Pancreas (tissue), 10 donors: ENCODE measurements at places on chromosomes 1 and 21. TPM values are rescaled to one million over a fixed set of nuclear protein-coding genes. Genes with fewer than 3 reads are reported as not detected.

- H3K27ac ChIP-seq = no peak overlapping the region
- H3K36me3 ChIP-seq = no peaks in the 10 kb centered on the region
Measured at GRCh38 chr1:81414488-81415015, 386.2 kb upstream of the ADGRL2 start.

- H3K27me3 ChIP-seq = no peaks in the 10 kb centered on the region
- no peak overlapping the region for H3K4me3 ChIP-seq
- no peaks in the 10 kb centered on the region for H3K36me3 ChIP-seq
- H3K4me1 ChIP-seq = no peaks in the 10 kb centered on the region
- no peak overlapping the region for H3K27ac ChIP-seq
Measured at GRCh38 chr1:1677718-1678580, 14.6 kb downstream of the SLC35E2B start.

DNA sequence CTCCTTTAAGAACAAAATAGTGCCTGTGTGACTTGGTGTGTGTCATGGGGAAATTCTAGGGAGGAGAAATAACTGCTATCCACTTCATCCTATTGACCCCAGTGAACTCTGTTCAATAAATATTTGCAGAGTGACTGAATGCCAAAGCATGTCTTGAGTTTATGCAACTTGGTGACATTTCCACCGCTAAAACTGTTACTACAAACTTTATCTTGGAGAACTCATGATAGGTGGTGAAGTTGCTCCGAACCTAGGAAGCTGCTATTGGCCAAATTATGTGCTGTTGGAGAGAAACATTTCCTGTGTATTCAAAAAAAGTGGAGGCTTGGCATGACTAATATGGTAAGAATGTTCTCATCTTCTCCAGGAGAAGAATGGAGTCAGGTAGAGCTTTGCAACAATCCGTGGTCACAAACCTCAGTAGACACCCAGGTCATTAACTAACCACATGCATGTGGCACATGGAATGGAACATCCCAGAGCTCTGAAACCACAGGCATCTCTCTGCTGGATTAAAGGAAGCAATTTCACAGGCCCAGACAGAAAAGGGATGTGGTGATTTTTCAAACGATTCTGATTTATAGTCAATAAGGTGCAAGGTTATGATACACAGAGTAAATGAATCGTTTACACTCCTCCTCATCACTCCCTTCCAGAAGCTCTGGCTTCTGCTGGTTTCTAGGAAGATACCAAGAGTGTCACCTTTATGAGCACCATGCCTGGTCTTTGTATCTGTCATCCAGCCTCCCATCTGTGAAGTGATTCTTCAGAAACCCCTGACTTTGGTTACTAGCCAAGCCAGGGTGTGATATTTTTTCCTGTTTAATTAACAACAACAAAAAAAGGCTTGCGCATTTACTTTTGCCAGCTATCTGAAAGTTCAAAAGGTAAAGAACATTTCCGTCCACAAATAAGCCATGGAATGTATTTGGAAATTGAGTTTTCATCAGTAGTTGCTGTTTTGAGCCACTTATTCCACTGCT lies 361.1 kb downstream of the TGFB2 start:
- no peaks in the 10 kb centered on the region for H3K27me3 ChIP-seq
- DNase-seq = no peak
- H3K27ac ChIP-seq = no peak overlapping the region
- H3K4me3 ChIP-seq = no peak overlapping the region
- H3K36me3 ChIP-seq = no peaks in the 10 kb centered on the region

The PTGFR gene
- 1.0 TPM for total RNA-seq

DNA sequence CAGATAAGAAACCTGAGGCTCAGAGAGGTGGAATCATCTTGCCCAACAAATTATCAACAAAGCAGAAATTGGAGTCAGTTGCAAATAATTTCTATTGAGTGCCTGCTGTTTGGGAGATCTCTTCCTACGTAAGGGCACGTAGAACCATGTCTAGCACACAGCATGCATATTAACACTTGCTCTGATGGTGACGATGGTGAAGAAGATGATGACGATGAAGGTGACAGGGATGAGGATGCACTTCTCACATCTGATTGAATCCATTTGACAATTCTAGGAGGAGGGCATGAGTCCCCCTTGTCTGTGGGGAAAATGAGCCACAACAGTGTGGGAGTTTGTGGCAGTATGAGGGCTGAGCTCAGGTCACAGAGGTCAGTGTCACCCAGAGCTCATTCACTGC lies 183.6 kb downstream of the HIVEP3 start:
- no peak overlapping the region for H3K27ac ChIP-seq
- no peak for DNase-seq
- H3K4me1 ChIP-seq = no peaks in the 10 kb centered on the region
- no peaks in the 10 kb centered on the region for H3K36me3 ChIP-seq

The MYOG gene
- not detected for total RNA-seq

DNA sequence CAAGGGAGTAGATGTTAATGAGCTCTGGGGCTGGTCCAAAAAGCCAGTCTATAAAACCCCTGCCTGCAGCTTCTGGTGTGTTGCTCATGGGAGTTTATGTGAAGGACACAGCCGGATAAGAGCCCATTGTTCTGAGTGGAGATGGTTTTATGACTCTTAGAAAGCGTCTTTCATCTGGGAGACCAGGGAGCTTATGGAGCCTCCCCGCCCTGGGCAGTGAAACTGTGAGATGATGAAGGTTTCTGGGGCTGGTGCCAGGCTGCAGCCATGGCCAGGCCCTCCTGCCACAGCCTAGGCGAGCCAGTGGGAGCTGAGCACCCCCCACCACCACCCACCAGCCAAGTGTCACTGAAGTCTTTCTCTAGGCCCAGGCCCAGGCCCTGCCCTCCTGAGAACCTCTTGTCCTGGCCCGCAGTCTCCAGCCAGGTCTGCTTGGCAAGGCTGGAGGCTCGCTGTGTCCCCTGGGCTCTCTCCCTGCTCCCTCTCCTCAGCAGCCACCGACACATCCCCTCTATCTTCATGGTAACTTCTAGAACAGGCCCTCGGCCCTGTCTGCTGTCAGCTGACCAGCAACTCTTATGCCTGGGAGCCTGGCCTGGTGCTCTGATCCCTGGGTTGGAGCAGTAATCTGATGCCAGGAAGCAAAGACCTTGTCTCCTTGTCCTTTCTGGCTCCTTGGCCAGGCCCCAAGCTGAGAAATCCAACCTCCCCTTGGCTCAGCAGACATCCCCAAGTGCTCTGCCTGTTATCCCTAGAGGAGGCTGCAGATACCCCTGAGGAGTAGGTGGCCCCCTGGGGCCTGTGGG lies 7.6 kb upstream of the ARHGEF10L start:
- H3K27me3 ChIP-seq = no peaks in the 10 kb centered on the region
- peak; percentile 67 for DNase-seq
- H3K36me3 ChIP-seq = no peaks in the 10 kb centered on the region
- peak overlapping the region; percentile 67 for H3K27ac ChIP-seq
- no peak overlapping the region for H3K4me3 ChIP-seq
- H3K4me1 ChIP-seq = peaks cover 2% of the 10 kb centered on the region

The COPA gene
- total RNA-seq = 83.1 TPM

DNA sequence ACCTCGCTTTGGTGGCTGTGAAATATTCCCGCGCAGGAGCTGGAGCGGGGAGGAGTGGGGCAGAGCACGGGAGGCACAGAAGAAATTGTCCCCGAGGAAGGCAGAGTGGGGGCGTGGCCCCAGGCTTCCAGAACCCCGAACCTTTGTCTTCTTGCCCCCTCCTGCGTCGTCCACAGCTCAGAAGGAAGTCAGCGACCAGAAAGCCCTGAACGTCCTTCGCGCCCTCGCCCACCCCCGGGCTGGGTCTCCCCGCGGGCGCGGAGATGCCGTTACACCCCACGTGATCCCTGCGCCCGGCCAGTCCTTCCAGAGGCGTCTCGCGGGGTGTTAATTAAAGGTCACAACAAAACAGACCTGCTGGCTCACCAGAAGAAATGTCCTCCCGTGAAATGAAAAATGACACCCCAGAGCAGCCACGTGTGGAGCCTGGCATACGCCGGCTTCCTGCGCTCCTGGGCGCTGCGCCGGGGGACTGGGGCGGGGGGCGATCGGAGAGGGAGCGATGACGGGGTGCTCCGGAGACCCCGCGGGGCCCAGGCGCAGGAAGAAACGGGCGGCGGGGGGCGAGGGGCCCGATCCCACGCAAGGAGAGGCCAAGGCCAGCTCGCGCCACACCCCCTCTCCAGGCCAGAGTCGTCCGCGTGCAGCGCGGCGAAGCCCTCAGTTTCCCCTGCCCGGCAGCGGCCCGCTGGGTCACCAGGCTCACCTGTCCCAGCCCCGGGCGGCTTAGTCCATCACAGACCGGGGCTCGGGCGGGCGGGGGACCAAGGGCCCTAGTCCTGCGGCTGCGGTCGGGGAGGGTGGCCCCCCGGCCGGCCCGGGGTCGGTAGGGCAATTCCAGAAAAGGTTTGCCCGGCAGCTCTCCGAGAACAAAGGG lies 995 bp upstream of the KIF26B start:
- H3K4me1 ChIP-seq = peaks cover 7% of the 10 kb centered on the region
- peaks cover 3% of the 10 kb centered on the region for H3K27me3 ChIP-seq
- no peaks in the 10 kb centered on the region for H3K36me3 ChIP-seq
- H3K4me3 ChIP-seq = peak overlapping the region; percentile 45
- DNase-seq = peak; percentile 80
- H3K27ac ChIP-seq = no peak overlapping the region

DNA sequence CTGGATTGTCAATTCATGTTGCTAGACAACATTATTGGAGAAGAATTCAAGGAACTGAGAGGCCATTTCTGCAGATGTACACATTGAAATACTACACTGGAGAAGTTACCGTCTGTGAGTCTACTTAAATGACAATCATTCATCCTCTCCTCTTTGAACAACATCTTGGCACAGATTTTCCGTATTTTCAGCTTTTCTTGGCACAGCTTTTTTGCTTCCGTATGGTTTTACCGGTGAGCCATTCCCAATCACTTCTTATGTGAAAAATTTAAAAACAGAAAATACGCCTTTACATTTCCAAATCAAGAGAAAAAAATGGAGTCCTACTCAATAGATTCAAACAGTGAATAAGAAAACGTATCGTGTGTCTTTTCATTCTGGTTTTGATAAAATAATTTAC lies 1493.7 kb downstream of the AMY1C start:
- H3K4me1 ChIP-seq = no peaks in the 10 kb centered on the region
- H3K27me3 ChIP-seq = no peaks in the 10 kb centered on the region
- H3K4me3 ChIP-seq = no peak overlapping the region
- no peak overlapping the region for H3K27ac ChIP-seq

The SLAMF9 gene
- not detected for total RNA-seq

DNA sequence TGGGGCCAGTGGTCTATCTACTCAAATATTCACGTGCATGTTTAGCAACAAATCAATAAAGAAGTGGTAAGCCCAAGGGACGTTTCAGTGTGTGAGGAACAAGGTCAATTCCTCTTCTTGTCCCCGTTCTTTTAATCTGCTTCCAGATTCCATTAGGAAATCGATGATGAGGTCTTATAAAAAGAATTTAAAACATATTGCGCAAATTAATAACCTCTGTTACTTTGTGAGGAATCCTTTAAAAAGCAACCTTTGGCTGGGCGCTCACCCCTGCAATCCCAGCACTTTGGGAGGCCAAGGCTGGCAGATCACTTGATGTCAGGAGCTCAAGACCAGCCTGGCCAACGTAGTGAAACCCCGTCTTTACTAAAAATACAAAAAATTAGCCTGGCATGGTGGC lies 113.0 kb upstream of the TMPRSS2 start:
- no peaks in the 10 kb centered on the region for H3K36me3 ChIP-seq
- H3K4me3 ChIP-seq = no peak overlapping the region
- H3K27ac ChIP-seq = no peak overlapping the region

The RAB13 gene
- 52.1 TPM for total RNA-seq

GRCh38 chr1:223243441-223244050 lies 100.5 kb upstream of the TLR5 start:
- H3K36me3 ChIP-seq = no peaks in the 10 kb centered on the region
- no peak overlapping the region for H3K4me3 ChIP-seq
- no peaks in the 10 kb centered on the region for H3K27me3 ChIP-seq
- no peak overlapping the region for H3K27ac ChIP-seq
- DNase-seq = no peak
- H3K4me1 ChIP-seq = no peaks in the 10 kb centered on the region

GRCh38 chr1:25134801-25135461 lies 97.4 kb downstream of the SYF2 start:
- no peak for DNase-seq
- H3K4me1 ChIP-seq = no peaks in the 10 kb centered on the region
- no peaks in the 10 kb centered on the region for H3K36me3 ChIP-seq
- no peak overlapping the region for H3K4me3 ChIP-seq

- no peaks in the 10 kb centered on the region for H3K36me3 ChIP-seq
- H3K4me3 ChIP-seq = no peak overlapping the region
- no peaks in the 10 kb centered on the region for H3K27me3 ChIP-seq
- H3K27ac ChIP-seq = no peak overlapping the region
Measured at GRCh38 chr1:173530795-173531693, 53.9 kb downstream of the PRDX6 start.

GRCh38 chr1:52263153-52263910 lies 102.7 kb downstream of the CC2D1B start:
- no peaks in the 10 kb centered on the region for H3K36me3 ChIP-seq
- H3K27me3 ChIP-seq = no peaks in the 10 kb centered on the region
- no peaks in the 10 kb centered on the region for H3K4me1 ChIP-seq

The RNU1-2 gene
- total RNA-seq = 4,050 TPM
